SJSA1 (cell line): ENCODE measurements at places on chromosomes 1 and 21. TPM values are rescaled to one million over a fixed set of nuclear protein-coding genes. Genes with fewer than 3 reads are reported as not detected.

The SLC27A3 gene
- 5.7 and 11.9 TPM in 2 replicates for total RNA-seq

The KCNJ15 gene
- total RNA-seq = 0.05 TPM in 1 of 2 replicates, not detected in the other

The CD5L gene
- not detected in 2 replicates for total RNA-seq

The MAP1LC3C gene
- total RNA-seq = not detected in 2 replicates

GRCh38 chr1:66154394-66154793 is 361.7 kb downstream of the PDE4B start:
- no peak overlapping the region for H3K4me3 ChIP-seq
- H3K36me3 ChIP-seq = no peaks in the 10 kb centered on the region
- H3K27me3 ChIP-seq = no peaks in the 10 kb centered on the region; the same call in 1 of the 2 replicates
- no peaks in the 10 kb centered on the region for H3K4me1 ChIP-seq

DNA sequence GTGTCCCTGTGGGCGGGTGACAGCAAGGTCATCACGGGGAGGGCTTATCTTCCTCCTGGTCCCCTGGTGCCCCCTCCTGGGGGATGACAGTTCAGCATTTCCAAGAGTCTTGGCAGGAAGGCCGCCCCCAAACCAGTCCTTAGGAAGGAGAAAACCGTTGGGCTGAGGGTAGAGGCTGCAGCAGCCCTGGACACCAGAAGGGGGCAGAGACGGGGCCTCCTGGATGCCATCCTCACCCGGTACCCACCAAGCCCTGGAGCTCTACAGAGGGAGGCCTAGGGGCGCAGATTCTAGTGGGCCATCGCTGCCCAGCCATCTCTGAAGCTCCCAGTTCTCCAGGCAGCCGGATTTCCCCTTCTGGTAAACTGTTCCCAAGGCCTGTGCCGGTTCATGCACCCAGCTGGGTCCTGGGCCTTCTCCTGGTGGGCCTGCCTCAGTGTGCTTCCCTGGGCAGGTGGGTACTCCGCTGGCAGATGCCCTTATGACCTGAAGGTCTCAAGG is 14.8 kb upstream of the ZNF669 start:
- H3K27ac ChIP-seq = no peak overlapping the region
- H3K4me1 ChIP-seq = no peaks in the 10 kb centered on the region
- no peaks in the 10 kb centered on the region for H3K27me3 ChIP-seq
- no peak overlapping the region for H3K4me3 ChIP-seq

DNA sequence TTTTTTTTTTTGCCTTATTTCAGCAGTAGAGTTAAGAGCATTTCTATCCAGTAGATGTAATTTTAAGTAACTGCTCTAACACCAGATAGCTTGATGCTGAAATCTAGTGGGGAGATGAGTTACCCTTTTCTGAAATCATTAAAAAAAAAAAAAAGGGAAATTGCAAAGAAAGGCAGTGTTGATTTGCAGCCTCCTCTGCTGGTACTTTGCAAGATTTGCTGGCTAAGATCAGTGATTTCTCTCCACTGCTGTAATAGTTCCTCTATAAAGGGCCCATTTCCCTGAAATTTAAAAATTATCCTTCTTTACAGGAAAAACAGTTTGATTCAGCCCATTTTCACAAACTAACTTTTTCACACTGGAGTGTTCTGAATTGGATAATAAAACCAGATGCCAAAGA is 120.6 kb downstream of the PTBP2 start:
- H3K27me3 ChIP-seq = no peaks in the 10 kb centered on the region
- no peaks in the 10 kb centered on the region for H3K4me1 ChIP-seq
- no peaks in the 10 kb centered on the region for H3K36me3 ChIP-seq
- no peak overlapping the region for H3K4me3 ChIP-seq
- DNase-seq = no peak
